Urinary bladder (tissue), 4 donors: ENCODE measurements at places on chromosomes 12 and 14. TPM values are rescaled to one million over a fixed set of nuclear protein-coding genes. Genes with fewer than 3 reads are reported as not detected.

GRCh38 chr12:92259291-92259690, 113.6 kb upstream of the BTG1 start:
- DNase-seq, result no peak

The B4GALNT3 gene
- 1.4 TPM for total RNA-seq

DNA sequence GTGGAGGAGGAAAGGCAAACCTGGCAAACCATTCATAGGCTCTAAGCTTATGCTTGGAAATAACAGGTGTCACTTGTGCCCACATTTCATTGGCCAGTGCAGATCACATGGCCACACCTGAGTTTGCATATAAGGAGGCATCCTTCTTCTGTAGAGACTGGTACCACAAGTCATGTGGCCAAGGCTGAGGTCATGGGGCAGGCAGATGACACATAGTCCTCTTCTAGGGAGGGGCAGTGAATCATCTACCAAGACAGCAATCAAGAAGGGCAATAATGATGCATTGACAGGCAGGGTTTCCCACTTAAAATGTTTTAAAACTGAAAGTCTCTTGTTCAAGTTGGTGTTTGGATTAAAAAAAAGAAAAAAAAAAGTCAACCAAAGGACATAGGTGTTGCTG, 77.3 kb downstream of the DAAM1 start:
- no peak for DNase-seq

The COQ5 gene
- 26.8 TPM for total RNA-seq

The AQP6 gene
- total RNA-seq, result 0.26 TPM

DNA sequence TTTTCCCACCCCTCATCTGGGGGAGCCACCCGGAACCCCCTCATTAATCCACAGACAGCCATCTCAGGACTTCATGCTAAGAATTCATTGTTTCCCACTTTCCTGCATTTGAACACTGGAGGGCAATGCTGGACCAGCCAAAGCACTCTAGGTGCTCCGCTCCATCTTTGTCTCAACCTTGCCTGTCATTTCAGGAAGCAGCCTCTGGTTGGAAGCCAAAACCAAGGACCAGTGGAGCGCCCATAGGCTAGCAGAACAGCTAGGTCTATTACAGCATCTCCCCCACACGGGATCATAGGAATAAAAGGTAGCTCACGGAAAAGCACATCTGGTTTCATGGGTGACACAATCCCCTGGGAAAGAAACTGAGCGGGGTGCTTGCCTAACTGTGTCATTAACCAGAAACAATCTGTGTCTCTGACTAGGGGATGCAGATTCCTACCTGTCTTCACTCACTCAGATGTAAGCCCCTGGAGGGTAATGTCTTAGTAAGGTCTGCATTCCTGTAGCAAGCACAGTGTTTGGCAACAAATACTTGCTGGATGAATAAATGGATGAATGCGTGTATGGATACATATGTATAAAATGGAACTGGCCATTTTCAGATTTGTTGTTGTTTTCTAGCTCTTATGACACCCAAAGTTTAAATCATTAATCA, 197.0 kb downstream of the DAD1 start:
- DNase-seq, result peak; percentile 48

DNA sequence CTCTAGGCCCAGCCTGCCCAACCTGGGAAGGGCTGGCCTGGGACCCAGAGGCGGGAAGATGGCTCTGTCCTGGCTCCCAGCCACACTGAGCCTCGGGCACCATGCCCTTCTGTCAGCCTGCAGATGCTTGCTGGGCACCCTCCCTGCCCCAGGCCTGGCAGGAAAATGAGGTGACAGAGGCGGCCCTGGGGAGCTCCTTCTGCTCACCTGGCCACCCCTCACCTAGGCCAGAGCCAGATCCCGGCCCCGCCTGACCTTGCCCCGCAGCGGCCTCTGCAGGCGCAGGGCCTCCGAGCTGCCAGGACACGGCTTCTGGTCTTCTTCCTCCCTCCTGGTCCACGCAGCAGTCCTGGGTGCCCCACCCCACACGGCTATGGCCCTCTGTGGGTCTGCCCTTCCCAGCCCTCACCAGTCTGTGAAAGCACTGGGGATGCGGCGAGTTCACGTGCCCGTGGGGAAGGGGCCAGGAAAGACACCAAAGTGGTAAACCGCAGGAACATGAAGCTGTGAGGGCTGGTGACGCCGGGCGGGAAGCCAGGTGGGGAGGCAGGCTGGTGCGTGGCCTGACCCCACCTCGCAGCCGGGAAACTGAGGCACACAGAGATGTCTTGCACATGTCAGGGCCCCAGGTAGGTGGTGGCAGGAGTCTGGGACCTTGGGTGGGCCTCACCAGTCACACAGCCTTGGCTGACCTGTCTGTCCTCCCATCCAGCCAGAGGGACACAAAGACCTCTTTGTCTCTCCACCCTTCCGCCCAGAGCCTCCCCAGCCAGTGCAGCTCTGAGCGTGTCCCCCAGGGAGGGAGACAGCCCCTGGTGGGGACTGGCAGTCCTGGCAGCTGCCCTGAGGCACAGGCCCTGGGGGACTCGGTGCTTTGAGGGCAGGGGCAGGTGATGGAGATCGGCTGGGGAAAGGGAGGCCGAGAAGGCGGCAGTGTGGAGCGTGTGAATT, 12.8 kb downstream of the BAG5 start:
- no peak for DNase-seq

The TMED10 gene
- 231 TPM for total RNA-seq

The PARP11 gene
- 23.3 TPM for total RNA-seq

GRCh38 chr14:92668276-92668973, 80.0 kb downstream of the LGMN start:
- DNase-seq, result no peak

The TRAF3 gene
- 12.4 TPM for total RNA-seq

GRCh38 chr12:92162079-92162478, 16.4 kb upstream of the BTG1 start:
- no peak for DNase-seq

The NOC4L gene
- total RNA-seq, result 4.3 TPM

GRCh38 chr12:23750923-23751322, 198.5 kb downstream of the SOX5 start:
- no peak for DNase-seq

- no peak for DNase-seq
Measured at GRCh38 chr14:23568600-23569331, 1.2 kb upstream of the AP1G2 start.

- DNase-seq, result no peak
Measured at GRCh38 chr14:80200093-80200492, 11.2 kb downstream of the DIO2 start.

The CSRP2 gene
- 93.4 TPM for total RNA-seq

DNA sequence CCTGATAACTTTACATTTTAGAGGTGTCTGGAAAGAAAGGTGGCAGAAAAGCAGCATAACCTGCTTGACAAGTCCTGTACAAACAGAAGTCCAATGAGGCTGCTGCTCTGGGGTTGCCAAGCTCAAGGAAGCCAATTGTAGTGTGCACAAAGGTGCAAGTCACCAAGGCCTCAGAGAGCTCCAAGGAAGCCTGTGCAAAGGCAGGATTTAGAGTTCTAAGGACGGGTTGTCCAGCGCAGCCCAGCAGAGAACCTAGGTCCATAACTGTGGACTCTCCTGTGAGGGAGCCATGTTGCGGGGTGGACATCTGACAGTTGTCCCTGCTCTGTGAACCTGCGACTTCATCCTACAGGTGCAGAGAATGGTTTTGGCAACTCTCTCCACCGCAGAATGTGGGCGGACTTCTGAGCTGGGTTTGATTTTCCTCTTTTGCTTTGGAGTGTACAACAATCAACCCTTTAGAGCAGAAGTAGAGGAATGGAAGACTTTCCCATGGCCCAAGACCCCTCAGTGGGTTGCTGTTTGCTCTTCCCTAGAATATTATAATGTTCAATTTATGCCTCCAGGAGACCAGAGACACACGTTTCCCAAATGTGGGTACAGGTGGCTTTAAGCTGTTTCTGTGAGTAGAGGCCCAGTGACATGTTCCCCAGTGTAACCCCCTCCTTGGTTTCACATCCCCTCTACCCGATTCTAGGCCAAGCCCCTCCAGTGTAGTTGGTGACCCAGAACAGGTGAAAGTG, 81.0 kb downstream of the ETV6 start:
- DNase-seq, result peak; percentile 64

DNA sequence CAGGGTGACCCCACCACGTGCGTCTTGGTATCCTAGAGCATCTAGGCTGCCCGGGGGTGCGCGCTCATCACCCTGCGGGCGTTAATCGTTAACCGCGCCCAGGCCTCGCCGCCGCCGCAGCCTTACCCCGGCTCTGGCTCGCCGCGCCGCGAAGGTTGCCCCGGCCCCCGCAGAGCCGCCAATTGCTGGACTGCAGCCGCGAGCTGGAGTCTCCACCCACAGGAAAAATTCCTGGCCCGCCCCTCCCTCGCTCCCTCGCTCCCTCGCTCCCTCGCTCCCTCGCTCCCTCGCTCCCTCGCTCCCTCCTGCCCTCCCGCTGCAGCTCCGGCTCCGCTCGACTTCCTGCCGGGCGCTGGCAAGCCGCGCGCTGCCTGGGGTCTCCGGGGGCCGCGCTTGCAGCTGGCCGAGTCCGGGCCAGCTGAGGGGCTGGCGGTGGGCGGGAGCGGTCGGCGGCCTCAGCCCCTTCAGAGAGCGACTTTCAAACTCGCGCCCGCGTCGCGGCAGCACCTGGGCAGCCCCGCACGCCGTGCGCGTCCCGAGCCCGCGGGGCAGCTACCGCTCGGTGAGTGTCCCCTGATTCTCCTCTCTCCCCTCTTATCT, at the start of gene PLEKHG3:
Gene PLEKHG3, plus strand, starts transcription at position 282 of the 600 bp plus-strand sequence. CDS start 23,208 bp downstream, outside the sequence.
- no peak for DNase-seq

DNA sequence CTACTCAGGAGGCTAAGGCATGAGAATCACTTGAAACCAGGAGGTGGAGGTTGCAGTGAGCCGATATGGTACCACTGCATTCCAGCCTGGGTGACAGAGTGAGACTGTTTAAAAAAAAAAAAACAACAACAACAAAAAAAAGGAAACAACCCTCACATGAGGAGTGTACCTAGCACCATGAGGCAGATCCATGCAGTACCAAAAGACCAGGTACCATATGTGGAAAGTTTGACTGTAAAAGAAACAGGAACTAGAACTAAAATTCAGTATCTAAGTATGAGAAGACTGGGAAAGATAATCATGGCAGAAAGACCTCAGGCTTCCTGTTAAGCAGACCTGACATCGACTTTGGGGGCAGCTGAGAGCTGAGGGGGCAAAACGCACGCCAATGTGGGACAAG, 55.1 kb downstream of the TRAFD1 start:
- DNase-seq, result no peak

The DAD1 gene
- total RNA-seq, result 214 TPM

The SLC6A15 gene
- 1.2 TPM for total RNA-seq

DNA sequence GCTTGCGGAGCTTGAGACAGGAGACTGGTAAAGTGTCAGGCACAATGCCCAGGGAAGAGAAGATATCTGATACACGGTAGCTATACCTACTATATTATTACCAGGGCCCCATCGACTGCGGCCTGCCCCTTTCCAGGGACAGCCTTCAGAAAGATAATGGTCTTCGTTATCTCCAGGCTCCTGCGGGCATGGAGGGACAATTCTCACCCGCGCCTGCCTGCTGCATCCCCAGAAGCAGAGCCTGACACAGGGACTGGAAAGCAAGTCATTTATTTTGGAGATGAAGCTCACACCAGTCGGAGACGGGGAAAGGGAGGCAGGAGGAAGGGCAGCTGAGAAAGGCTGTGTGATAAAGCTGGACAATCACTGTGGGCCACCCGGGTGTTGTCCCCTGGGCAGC, 67.9 kb upstream of the FAM222A start:
- no peak for DNase-seq

DNA sequence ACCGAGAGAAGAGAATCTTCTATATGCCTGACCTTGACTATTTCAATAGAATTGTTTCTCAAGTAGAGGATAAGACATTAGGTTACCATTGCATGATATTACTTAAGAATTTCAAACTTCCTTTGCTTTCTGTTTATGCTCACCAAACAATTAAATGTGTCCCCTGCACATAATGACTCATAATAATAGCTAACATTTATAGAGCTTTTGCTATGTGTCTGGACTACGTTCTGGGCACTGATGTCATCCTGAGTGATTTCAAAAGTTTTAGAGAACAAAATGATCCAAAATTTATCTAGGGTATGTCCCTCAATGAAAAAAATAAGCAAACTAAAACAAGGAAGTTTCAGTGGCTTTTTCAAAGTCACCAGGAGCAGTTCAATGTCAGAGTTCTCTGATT, 38.8 kb downstream of the SLC15A5 start:
- DNase-seq, result no peak

DNA sequence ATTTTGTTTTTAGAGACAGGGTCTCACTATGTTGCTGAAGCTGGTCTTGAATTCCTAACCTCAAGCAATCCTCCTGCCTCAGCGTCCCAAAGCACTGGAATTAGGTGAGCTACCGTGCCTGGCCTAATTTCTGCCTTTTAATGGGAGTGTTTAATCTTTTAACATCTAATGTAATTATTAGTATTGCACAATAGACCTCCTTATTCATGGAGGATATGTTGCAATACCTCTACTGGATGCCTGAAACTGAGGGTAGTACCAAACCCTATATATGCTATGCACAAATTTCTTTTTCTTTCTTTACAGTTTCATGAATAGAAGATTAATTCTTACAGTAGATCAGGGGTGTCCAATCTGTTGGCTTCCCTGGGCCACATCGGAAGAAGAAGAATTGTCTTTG, 47.8 kb downstream of the MYRFL start:
- DNase-seq, result no peak

- DNase-seq, result no peak
Measured at GRCh38 chr12:50620109-50620977, 115.6 kb downstream of the DIP2B start.

GRCh38 chr14:94377866-94378470, 10.4 kb downstream of the SERPINA1 start:
- no peak for DNase-seq

DNA sequence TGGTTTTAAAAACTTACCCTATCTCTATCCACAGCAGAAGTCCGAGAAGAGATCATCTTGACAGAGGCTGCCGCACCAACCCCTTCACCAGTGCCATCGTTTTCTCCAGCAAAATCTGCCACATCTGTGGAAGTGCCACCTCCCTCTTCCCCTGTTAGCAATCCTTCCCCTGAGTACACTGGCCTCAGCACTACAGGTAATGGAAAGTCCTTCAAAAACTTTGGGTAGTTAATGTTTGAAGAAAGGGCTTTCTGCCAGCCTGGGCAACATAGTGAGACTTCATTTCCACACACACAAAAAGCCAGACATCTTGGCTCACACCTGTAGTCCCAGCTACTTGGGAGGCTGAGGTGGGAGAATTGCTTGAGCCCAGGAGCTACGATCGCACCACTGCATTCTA, 41.6 kb upstream of the RIC8B start:
- DNase-seq, result no peak

- DNase-seq, result no peak
Measured at GRCh38 chr12:103875666-103876065, 34.6 kb upstream of the NT5DC3 start.

The HVCN1 gene
- 9.9 TPM for total RNA-seq

- no peak for DNase-seq
Measured at GRCh38 chr12:31322801-31323207, 3.1 kb downstream of the SINHCAF start.

- DNase-seq, result no peak
Measured at GRCh38 chr12:126198966-126199692, 1133.9 kb downstream of the AACS start.

The TMPRSS12 gene
- total RNA-seq, result not detected

GRCh38 chr12:129675947-129676346, 227.9 kb downstream of the TMEM132D start:
- no peak for DNase-seq
